ENCODE measurements at places on chromosomes 2 and 18. TPM values are rescaled to one million over a fixed set of nuclear protein-coding genes. Genes with fewer than 3 reads are reported as not detected.

Gene HAUS1
- 13.0 TPM for total RNA-seq

Gene LYPD6B
- total RNA-seq = not detected

Gene IL36G
- not detected for total RNA-seq

Gene SIX3
- total RNA-seq = not detected

Gene GULP1
- total RNA-seq = 11.1 TPM

Gene UPP2
- not detected for total RNA-seq

Gene ELAC1
- total RNA-seq = 6.2 TPM

Gene IDH1
- total RNA-seq = 126 TPM

Gene CELF4
- total RNA-seq = 0.39 TPM

Gene TUBA3E
- not detected for total RNA-seq

DNA sequence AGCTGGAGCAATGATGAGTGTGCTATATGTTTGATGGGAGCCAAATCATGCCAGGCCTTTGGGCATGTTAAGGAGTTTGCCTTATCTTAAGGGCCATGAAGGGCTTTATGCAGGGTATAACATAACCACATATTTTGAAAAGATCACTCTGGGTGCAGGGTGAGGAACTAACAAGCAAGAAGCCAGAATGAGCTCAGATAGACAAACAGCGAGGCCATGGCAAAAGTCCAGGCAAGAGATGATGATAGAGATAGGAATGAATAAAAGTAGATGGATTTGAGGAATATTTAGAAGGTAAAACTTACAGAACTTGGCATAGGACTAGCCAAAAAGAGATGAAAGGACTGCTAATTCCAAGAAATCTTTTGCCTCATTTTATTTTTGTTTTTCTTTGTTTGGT, 6.7 kb downstream of the GALNT3 start:
- DNase-seq = no peak

GRCh38 chr2:28828382-28828781, 17.7 kb downstream of the SPDYA start:
- no peak for DNase-seq

DNA sequence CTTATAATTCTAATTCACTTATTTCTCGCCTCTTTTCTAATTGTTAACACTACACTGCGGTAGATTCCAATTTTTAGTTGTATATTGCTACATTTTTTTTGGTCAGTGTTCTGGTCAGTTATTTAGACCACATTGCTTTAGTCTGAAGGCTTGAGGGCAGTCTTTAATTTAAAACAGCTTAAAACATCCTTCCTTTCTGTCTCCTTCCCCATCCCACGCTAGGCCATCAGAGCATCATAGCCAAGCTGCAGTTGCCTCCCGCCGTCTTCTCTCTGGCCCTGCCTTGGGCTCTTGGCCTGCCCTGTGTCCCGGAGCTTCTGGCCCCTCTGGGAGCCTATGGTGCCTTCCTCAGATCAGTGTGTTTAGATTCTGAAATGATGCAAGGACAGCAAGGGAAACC, 52.6 kb upstream of the GLI2 start:
- peak; percentile 47 for DNase-seq

DNA sequence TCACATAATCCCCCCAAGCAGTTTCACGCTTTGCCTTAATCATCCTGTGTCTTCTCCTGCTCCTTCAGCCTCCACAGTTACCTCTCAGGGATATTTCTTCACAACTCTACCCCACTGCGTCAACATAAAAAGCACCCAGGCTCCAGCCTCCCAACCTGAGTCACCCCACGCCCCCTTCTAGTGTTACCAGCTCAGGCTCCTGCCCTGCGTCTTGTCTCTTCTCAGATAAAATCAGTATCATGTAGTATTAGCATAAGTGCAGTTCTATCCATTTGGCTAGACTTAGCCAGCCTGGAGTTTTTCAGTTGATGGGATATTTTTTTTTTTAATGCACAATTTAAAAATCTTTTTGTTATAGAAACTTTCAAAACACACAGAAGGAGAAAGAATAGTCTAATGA, 9.6 kb upstream of the PELI1 start:
- no peak for DNase-seq

GRCh38 chr2:197740200-197740599, 35.0 kb downstream of the MARS2 start:
- no peak for DNase-seq

DNA sequence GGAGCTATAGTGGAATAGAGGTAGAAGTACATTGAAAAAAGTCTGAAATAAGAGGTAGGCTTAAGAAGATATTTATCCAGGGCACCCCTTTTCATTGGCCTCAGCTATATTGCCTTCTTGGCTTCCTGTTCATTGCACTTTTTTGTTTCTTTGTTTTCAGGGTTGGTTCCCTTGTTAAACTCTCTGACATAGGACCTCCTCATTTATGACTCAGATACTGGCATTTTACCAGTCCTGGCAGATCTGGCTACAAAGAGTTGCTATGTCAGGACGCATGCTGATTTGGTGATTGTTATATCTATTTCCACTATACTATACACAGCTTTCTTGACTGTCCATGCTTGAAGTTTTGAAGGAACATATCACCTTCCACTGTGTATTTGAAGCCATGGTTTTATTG, 60.0 kb downstream of the GCA start:
- DNase-seq = no peak

DNA sequence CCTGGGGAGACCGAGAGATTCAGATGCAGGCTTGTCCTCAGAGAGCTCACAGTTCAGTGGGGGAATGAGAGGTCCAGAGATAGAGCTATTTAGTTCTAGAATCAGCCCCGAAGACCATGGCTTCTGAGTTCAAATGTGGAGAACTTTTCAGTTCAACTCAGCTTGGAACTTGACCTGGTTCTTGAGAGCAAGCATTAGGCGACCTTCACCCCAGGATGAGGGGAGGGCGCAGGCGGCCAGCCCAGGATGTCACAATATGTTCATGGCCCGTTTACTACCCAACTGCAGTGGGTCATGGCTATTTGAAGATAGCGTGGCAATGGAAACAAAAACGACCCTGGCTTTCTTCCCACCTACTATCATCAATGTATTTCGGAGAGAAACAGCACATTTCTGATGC, 33.8 kb downstream of the DCDC2C start:
- no peak for DNase-seq

DNA sequence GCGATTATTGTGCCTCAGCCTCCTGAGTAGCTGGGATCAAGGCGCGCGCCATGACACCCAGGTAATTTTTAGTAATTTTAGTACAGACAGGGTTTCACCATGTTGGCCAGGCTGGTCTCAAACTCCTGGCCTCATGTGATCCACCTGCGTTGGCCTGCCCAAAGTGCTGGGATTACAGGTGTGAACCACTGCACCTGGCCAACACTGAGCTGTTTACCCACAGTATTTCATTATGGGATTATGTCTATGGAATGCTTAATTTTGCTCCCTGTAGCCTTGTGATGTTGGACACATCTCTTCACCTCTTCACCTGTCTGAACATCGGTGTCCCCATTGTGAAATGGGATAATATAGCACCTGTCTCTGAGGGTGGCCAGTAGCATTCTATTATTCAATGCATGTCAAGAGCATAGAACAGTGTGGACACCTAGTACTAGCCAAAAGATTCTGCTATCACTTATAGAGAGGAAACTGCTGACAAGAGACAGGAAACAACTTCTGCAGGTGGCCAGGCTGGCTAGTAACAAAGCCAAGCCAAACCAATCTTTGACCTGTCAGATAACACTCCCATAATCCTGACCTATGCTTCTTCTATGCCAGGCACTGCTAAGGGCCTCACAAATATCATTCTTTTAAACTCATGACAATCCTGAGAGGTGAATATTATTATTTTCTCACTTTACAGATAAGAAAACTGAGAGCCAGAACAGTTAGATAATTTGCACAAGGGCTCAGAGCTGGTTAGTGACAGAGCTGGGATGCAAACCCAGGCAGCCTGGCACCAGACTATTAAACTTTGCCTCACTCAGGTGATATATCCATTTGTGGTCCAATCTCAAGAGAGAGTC, 29.4 kb upstream of the REEP1 start:
- DNase-seq = no peak

- DNase-seq = no peak
Measured at GRCh38 chr2:208013285-208014178, 11.8 kb downstream of the PLEKHM3 start.

- DNase-seq = no peak
Measured at GRCh38 chr2:160278101-160278878, 78.2 kb upstream of the ITGB6 start.

DNA sequence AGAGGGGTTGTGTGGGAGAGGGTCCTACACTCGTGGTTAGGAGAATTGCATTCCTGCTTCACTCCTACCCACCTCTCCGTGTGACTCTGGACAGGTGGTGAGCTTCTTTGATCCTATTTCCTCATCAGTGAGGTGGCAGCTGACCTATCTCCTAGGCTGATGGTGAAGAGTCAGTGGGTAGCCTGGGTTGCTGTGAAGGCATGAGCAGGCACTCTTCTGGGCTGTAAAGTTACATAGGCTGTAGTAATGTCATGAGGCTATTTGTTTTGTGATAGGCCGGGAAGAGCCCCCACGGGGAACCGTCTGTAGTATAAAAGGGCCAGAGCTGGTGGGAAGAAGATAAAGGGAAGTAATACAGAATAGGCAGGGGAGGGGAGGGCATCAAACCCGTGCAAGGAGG, 83.8 kb downstream of the TMEM247 start:
- DNase-seq = no peak

- no peak for DNase-seq
Measured at GRCh38 chr2:16739778-16740581, 74.3 kb upstream of the CYRIA start.

GRCh38 chr18:515156-515815, 14.8 kb upstream of the COLEC12 start:
- no peak for DNase-seq

GRCh38 chr2:120763931-120764330, 28.3 kb downstream of the GLI2 start:
- peak; percentile 76 for DNase-seq

DNA sequence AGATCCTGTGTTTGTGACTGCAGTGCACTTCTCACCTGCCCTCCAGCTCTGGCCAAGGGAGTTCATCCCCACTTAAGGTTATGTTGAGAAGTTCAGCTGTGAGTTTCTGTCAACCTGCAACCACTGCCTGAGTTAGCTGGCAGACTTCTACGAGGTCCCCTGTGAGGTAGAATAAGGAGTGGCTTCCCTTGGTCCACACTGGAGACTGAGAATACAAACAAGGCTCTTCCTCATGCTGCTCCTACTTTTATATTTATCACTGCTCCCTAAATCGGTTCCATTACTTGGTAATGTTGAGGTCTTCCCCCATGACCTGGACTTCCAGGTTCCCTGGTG, 353.2 kb upstream of the CWC22 start:
- no peak for DNase-seq

- peak; percentile 51 for DNase-seq
Measured at GRCh38 chr2:227748079-227748478, 2.4 kb downstream of the SCYGR8 start.

- DNase-seq = peak; percentile 67
Measured at GRCh38 chr2:24885221-24886125, 34.6 kb downstream of the ADCY3 start.

- no peak for DNase-seq
Measured at GRCh38 chr2:142112757-142113221, 18.0 kb downstream of the LRP1B start.

GRCh38 chr18:61921621-61922235, 28.9 kb upstream of the RNF152 start:
- DNase-seq = no peak

- DNase-seq = no peak
Measured at GRCh38 chr2:240586919-240587800, 626 bp downstream of the CAPN10 start.

GRCh38 chr2:39717067-39717466, 51.4 kb downstream of the TMEM178A start:
- DNase-seq = no peak

DNA sequence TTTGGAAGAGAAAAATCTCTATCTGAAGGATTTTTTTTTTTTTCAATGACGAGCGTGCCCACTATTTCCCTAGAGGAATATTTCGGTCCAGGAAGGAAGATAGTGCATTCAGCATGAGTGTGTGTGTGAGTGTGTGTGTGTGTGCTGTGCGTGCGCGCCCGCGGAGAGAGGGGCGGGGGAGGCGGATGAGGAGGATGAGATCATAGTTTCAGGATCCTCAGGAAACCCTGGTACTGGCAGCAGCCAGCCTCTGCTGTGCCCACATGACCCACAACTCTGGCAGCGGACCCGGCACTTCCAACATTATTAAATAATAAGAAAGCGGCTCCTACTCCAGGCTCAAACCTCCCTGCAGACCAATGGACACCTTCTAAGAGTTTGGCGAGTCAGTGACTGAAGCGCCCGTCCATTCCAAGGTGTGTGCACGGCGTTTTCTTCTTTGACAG, 217.0 kb upstream of the DTNA start:
- no peak for DNase-seq

- DNase-seq = no peak
Measured at GRCh38 chr2:100683231-100683630, 120.4 kb downstream of the PDCL3 start.
